ENCODE measurements at places on chromosomes 7 and 10. TPM values are rescaled to one million over a fixed set of nuclear protein-coding genes. Genes with fewer than 3 reads are reported as not detected.

The GDF2 gene
- total RNA-seq, result not detected

The GJC3 gene
- total RNA-seq, result 0.19 TPM

The C10orf105 gene
- under 0.01 TPM for total RNA-seq

The DOCK1 gene
- total RNA-seq, result 108 TPM

The C10orf95 gene
- total RNA-seq, result not detected

The PDGFA gene
- 61.3 TPM for total RNA-seq

The STK31 gene
- total RNA-seq, result 0.33 TPM

The VSTM2A gene
- not detected for total RNA-seq
